ENCODE measurements at places on chromosomes 6 and 20.

- DNase-seq = no peak
These were observed 453.1 kb upstream of the SLC35B3 start for GRCh38 chr6:8888468-8888867.

- no peak for DNase-seq
These were observed 103.1 kb upstream of the ID4 start for GRCh38 chr6:19734061-19734460.

DNA sequence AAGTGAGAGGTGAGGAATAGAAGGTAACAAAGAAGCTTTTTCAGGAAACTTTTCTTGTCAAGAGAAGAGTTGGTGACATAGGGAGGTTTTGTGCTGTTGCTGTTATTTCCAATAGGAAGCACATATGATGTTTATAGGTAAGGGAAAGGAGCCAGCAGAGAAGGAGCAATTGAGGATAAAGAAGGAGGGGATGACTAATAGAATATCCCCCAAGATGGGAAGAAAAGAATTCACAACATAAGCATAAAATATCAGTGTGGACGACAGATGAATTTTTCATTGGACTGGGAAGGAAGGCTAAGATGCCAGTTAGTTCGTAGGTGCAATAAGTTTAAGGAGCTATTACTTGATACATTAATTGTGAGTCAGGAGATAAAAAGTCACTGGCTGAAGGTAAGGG, 8.5 kb upstream of the BEND6 start:
- DNase-seq = no peak

GRCh38 chr6:7129360-7129759, 21.6 kb downstream of the RREB1 start:
- DNase-seq = no peak

- no peak for DNase-seq
These were observed 711.1 kb downstream of the EPHA7 start for GRCh38 chr6:92708270-92708669.

DNA sequence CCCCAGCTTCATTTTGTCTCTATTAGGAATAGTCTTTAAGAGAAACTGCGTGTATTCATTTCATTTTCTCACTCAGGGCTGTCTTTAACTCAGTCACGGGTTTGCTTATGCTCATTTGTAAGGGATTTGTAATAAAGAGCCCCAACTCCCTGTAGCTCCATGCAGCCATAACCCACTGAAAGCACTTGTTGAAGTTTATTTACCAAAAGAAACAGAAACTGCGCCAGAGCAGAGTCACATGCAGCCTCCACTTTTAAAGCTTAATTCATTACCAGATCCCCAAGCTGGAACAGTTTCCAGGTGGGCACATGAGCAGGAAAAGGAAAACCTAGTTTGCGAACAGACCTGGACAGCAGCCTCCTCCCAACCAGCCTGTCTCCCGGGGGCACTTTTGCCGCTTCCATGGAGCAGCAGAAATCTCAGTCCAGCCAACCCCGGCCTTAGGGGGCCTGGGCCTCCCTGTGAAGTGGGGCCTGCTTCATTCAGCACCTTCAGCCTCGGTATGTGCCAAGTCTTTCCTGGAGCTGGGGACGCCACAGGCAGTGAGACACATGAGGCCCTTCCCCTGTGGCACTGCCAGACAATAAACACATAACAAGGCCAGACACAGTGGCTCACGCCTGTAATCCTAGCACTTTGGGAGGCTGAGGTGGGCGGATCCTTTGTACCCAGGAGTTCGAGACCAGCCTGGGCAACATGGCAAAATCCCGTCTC, 4.5 kb downstream of the BCAS4 start:
- no peak for DNase-seq

DNA sequence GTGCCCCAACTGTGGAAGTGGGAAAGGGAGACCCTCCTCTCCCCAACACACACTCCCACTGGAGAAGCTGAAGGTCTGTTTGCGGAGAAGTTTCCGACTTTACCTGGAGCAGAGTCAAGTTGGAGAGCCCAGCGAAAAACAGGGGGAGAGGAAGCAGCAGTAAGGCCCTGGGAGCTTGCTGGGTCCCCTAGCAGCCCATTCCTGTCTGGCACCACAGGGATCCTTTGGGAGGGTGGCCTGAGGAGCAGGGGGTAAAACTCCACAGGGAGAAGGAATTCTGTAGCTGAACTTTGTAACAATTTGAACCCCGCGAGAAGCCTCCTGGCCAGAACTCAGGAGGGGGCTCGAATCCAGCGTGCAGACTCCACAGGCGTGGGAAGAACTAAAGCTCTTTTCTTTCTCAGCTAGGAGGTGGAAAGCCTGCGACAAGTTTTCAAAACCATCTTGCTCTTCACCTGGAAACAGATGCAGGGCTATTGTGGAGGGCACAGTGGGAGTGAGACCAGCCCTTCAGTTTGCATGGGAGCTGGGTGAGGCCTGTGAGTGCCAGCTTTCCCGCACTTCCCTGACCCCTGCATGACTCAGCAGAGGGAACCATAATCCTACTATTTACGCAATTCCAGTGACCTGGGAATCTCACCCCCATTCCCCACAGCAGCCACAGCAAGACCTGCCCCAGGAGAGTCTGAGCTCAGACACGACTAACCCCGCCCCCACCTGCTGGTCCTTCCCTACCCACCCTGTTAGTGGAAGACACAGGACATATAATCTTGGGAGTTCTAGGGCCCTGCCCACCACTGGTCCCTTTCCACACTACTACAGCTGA, 25.8 kb downstream of the SERPINB9 start:
- no peak for DNase-seq

DNA sequence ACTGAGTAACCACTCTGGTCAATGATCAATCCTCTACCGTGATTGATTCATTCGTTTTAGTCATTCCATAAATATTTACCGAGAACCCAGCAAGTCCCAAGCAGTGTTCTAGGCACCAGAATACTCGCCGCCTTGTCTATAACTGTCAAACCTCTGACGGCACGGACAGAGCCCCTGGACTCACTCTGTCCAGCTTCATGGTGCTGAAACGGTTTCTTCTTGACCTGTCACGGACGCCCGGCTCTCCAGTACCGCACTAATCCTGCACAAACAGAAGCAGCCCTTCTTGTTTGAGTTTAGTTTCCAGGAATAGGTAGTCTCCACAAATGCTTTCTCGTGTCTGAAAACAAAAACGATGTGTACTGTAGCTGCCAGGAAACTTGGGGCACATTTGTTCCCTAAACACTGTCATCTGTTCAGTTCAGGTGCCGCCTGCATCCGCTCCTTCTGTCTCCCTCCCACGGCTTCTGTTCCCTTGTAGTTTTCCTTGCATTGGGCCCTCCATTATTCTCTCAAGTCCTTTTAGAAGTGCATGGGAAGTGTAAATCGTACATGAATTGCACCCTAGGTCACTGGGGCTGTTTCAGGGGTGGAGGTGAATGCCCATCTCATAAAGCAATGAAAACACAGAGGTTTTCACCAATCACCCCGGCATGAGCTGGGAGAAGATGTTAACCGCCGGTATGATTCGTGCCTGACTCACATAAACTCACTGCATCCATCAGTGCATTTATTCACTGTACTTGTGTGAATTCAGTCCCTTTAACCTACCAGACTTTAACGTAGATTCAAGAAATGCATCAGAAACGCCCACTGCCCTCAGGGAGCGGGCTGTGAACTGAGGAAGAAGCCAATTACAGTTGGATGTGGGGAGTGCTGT, 209.3 kb upstream of the CDH4 start:
- DNase-seq = no peak

DNA sequence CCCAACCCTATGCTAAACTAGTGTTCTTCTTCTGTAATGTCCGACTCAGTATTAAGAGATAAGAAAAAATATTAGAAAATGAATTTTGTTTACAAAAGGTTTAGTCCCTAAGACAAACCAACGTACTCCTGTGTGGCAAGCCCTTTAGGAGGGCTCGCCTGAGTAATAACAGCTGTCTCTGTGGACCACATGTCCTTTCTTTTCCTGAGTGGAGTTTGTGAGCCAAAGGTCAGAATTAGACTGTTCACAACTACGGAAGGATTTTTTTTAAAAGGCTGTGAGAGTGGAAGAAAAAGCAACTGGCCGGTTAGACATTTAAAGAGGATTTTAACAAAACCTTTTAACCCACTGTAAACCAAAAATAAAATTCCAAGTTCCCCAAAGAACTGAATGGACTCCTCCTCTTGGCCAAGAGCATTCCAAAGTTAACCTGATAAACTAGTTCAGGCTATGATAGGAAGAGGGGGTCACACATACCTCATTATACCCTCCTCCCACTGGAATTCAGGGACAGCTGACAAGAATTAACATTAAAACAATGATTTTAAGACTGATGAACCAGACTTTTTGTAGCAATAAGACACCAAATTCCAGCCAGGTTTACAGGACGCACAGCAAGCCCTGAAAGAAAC, 43.5 kb downstream of the FAM184A start:
- no peak for DNase-seq

GRCh38 chr6:163963205-163964120, 548.9 kb downstream of the QKI start:
- DNase-seq = no peak

GRCh38 chr20:51029963-51030920, 7.3 kb upstream of the KCNG1 start:
- DNase-seq = no peak

GRCh38 chr6:44480097-44480541, 92.6 kb downstream of the CDC5L start:
- no peak for DNase-seq

- no peak for DNase-seq
These were observed 14.0 kb downstream of the PCK1 start for GRCh38 chr20:57574954-57575353.

DNA sequence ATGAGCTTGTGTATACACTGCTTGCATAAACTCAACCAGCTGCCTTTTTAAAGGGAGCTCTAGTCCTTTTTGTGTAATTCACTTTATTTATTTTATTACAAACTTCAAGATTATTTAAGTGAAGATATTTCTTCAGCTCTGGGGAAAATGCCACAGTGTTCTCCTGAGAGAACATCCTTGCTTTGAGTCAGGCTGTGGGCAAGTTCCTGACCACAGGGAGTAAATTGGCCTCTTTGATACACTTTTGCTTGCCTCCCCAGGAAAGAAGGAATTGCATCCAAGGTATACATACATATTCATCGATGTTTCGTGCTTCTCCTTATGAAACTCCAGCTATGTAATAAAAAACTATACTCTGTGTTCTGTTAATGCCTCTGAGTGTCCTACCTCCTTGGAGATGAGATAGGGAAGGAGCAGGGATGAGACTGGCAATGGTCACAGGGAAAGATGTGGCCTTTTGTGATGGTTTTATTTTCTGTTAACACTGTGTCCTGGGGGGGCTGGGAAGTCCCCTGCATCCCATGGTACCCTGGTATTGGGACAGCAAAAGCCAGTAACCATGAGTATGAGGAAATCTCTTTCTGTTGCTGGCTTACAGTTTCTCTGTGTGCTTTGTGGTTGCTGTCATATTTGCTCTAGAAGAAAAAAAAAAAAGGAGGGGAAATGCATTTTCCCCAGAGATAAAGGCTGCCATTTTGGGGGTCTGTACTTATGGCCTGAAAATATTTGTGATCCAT, 15.3 kb downstream of the TNFAIP3 start:
- no peak for DNase-seq

- DNase-seq = no peak
These were observed 144.0 kb downstream of the UST start for GRCh38 chr6:148890652-148891404.

- no peak for DNase-seq
These were observed 679.5 kb downstream of the KHDRBS2 start for GRCh38 chr6:61606500-61606899.

GRCh38 chr6:17927705-17928104, 59.7 kb downstream of the KIF13A start:
- no peak for DNase-seq

- DNase-seq = no peak
These were observed 25.5 kb downstream of the C20orf173 start for GRCh38 chr20:35503841-35504561.

DNA sequence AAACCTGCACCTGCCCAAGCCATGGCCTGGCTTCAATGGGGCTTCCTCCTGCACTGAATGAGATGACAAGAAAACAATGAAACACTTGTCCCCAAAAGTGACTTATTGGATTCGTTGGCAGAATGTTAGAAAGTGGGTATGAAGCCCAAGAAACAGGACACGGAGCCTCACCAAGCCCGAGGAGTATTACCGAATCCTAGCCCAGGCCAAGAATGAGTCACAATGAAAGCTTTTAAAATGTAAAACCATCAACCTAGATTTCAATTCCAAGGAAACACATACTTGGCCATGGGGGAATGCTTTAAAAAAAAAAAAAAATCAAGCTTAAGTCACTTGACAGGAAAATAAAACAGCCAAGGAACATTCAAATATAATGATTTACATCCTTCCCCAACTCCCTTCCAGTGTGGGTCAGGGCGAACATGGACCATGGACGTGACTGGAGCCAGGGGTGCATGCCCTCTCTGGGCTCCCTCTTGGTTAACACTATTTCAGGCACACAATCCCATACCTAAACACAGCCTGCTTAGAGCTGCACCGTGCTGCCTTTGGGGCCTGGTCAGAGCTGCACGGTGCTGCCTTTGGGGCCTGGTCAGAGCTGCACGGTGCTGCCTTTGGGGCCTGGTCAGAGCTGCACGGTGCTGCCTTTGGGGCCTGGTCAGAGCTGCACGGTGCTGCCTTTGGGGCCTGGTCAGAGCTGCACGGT, 3.1 kb upstream of the STX16 start:
- DNase-seq = no peak

DNA sequence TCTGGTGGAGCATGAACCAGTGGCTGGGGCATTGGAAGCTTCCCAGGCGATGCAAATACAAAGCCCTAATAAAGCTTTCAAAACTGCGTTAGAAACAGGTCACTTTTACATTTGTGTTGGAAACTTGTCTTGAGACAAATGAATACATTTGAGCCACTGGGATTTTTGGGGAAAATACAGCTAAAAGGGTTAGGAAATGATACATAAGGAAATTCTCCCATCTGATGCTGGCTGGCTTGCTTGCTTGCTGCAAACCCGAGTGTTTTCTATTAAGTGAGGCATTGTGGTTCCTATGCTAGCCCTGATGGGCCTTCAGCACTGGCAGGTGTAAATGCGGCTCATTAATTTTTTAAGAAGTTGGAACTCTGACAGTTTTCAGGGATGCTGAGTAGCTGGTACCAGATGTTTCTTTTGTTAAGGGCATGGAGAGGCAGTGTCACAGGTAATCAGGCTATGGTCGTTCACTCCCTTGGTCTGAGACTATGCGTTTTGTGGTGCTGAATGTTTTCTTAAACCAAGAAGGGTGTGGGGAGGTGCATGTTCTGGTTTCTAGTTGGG, 35.2 kb downstream of the RREB1 start:
- no peak for DNase-seq

DNA sequence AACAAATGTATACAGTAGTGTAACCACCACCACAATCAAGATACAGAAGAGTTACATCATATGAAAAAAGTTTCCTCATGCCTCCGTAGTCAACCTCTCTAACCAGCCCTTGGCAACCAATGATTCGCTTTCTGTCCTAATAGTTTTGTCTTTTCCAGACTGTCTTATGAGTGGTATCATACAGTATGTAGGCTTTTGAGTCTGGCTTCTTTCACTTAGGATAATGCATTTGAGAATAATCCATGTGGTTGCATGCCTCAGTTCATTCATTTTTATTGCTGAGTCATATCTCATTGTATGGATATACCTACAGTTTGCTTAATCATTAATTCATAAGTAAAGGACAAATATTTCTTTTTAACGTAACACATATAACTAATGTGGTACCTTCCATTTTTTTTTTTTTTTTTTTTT, 86.4 kb upstream of the RIPOR2 start:
- no peak for DNase-seq
